ENCODE measurements at places on chromosomes 6 and 20.

DNA sequence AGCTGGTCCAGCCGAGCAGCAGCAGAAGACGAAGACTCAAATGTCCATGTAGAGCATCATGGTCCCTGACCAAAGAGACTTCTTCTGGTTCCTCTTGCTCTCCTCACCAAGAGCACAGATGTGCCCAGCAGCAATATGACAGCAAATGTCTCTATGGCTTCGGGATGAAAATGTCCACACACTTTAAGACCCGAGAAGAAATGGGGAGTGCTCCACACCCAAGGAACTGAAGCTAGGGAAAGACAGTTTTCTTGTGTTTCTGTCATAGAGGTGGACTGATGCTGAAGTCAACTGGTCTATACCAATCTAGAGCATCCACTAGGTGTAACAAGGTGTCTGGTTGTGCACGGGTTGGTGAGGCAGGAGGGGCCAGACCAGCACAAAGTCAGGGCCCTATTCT lies 4.5 kb upstream of the CPNE1 start:
- DNase-seq: no peak

- no peak for DNase-seq
These were observed 3.3 kb downstream of the NPEPL1 start for GRCh38 chr20:58695895-58696375.

GRCh38 chr20:58399926-58400325 lies 10.9 kb downstream of the VAPB start:
- no peak for DNase-seq

DNA sequence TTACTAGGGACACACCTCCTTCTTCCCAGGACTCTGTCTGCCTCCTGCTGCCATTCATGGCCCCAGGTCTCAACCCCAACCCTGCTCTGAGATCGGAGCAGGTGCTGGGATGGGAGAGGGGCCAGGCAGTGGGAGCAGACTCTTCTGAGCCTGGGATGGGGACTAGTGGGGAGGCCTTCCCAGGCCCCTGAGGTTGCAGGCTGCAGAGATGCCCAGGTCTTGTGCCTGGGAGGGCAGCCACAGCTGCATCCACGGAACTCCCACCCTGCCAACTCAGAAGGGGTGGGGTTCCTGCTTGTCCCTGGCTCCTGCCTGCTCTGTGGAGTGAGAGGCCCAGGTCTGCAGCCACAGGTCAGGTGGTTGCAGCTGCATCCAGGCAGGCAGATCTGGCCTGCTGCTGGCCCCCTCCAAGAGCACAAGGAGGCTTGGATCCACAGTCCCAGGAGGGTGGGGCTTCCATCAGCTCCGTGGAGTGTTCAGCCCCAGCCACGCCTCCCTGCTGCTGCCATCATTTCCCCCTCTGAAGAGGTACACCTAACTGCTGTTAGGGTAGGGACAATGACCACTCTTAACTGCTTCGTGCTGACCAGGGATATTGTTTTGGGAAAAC lies 2.9 kb upstream of the SLC22A1 start:
- DNase-seq: no peak

GRCh38 chr20:50583442-50584150 lies 73.4 kb downstream of the PTPN1 start:
- DNase-seq: no peak

- DNase-seq: no peak
These were observed 16.9 kb upstream of the THEMIS start for GRCh38 chr6:127917766-127918165.

- DNase-seq: no peak
These were observed 102.2 kb downstream of the UNC5CL start for GRCh38 chr6:40936818-40937251.

DNA sequence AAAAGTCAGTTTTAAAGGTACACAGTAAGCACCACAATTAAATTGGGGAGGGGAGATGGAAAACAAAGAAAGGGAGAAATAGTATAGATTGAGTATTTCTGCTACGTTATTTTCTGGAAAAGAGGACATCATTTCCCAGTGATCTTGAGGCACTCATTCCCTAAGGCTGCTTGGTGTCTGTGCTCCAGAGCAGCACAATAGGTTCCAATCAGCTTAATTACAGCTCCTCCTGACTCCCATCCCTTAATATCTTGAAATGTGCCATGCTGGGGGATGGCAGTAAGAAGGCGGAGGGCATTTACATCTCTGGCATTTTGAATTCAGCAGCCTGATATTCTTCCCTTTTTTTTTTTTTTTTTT lies 39.5 kb upstream of the BEND3 start:
- no peak for DNase-seq

GRCh38 chr6:113995634-113996033 lies 24.7 kb upstream of the HDAC2 start:
- no peak for DNase-seq

GRCh38 chr6:148251891-148252290 lies 90.7 kb upstream of the SASH1 start:
- no peak for DNase-seq

DNA sequence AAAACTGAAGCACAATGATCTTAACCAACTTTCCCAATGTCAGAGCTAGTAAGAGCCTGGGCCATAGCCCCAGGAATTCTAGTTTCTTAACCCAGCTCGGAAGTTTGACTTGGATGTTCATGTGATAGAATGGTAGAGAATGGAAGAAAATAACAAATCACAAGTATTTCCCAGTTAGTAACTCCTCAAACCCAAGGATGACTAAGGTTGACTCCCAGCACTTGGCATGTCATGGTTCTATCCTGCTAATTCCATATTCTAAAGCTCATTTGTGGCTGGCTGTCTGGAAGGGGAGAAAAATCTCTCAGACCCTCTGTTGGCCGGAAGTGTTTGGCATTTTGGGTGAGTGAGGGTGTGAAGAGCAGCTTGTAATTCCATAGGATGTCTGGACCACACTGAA lies 248.7 kb downstream of the RFPL4B start:
- no peak for DNase-seq

GRCh38 chr6:439641-440167 lies 48.2 kb downstream of the IRF4 start:
- DNase-seq: no peak

DNA sequence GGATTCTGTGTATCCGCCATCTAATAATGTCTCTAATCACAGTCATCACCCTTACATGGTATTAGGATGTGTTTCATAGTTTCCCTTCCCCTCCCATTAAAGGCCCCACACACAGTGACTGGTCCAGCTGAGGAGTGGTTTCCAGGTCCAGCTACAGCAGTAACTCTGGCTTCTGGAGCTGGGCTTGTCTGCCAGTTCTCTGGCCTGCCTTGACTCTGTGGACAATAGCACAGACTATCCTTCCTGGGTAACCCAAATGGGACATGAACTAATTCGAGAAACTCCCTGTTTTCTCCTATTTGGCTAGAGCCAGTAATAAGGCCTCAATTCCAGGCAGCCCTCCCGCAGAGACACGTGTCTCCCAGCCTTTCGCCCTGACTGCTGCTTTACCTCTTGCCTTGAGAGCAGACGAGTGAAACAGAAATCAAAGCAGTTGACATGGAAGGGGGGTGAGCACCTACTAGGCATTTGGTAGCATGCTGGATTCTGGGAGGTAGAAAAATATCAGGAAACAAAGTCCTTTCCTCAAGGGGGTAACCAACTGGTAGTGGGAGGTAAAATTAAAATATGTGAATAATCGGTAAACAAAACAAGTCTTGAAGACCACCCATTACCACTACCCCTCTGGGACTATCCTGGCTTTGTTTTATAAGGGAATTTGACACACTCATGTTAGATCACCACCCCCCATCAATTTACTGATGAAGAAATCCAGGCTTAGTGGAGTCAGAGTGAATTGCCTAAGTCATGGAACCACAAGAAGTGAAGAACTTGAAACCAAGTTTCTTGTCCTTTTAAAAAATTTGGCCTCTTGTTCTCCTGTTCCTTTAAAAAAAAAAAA lies 1.2 kb downstream of the TRAF3IP2 start:
- no peak for DNase-seq

GRCh38 chr20:44720997-44721784 lies 6.0 kb downstream of the CCN5 start:
- no peak for DNase-seq

DNA sequence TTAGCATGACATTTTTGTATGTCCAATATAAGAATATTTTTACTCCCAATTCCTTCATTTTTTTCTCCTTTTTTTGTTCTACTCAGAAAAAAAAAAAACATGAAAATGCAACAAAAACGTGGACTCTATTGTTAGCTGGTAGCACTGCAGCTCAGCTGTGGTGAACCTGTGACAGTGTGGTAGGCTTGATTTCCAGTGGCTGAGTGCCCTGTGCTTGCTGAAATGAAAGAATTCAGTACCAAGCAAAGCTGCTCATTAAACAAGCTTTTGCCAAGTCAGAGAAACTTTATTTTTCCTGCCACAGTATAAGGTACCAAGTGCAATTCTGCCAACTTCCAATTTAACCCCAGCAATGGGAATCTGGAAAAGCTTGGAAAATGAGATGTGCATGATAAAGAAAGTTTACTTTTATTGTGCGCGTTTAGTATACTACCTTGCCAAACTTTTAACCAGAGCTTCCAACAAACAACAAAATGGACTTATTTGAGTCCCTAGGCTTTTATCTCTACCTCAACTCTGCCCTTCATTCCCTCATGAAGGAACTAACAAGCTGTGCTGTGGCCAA lies 215.2 kb downstream of the SLC35F1 start:
- DNase-seq: no peak

DNA sequence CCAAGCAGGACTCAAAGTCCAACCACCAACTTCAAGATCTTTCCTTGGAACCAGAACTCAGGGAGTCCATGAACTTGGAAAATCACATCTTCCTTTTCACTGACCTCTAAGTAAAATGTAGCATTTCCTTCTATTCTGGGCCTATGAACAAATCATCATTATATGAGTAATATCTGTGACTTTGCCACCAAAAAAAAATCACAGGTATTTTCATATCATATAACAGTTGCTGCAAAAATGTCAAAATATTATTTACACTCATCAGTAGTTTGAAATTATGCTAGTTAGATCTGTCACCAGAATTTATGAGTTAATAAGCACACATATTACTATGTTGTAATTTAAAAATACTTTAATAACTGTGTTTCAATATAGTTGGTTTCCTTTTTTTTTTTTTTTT lies 27.3 kb upstream of the TLDC2 start:
- no peak for DNase-seq

GRCh38 chr6:29491574-29491973 lies 3.8 kb upstream of the MAS1L start:
- no peak for DNase-seq

GRCh38 chr6:47440719-47441118 lies 36.9 kb upstream of the CD2AP start:
- no peak for DNase-seq

DNA sequence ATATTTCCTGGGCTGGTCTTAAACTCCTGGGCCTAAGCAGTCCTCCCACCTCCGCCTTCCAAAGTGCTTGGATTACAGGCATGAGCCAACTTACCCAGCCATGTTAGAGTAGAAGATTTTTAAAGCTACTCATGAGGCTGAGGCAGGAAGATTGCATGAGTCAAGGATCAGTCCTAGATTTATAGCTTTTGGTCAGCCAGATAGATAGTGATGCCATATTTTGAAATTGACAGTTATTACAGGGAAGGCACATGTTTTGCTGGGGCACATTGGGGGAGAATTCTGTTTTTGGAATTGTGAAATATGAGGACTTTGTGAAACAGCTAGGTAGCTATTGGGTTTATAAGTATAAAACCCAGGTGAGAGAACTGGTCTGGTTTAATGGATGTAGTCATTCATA lies 40.9 kb downstream of the DOP1A start:
- no peak for DNase-seq

GRCh38 chr6:96197241-96197640 lies 181.5 kb downstream of the FUT9 start:
- DNase-seq: no peak

DNA sequence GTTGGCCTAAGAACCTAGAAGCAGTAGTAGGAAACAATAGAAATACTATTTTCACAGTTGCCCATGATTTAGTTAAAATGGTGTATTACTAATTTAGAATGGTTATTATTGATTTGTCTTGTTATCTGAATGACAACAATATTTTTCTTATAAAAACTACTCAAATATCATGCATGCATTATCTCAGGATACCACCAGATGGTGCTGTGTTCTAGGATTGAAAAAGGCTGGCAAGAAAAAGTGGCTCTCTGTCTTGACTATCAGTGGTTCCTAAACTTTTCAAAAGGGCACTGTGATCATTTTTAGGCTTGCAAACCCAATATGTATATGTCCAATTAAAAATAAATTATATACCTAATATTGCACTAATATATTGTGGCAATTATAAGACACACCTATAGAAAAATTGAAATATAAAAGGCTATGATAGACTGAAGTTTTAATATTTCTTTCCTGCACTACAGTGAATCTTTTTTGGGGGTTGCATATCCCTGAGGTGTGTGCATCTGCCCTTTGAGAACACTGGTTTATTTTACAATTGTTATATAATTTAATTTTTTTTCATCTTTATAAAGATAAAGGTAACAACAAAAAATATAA lies 131.7 kb upstream of the MLIP start:
- peak; percentile 24 for DNase-seq

- DNase-seq: no peak
These were observed 32.6 kb downstream of the CLIC5 start for GRCh38 chr6:45983062-45983461.

DNA sequence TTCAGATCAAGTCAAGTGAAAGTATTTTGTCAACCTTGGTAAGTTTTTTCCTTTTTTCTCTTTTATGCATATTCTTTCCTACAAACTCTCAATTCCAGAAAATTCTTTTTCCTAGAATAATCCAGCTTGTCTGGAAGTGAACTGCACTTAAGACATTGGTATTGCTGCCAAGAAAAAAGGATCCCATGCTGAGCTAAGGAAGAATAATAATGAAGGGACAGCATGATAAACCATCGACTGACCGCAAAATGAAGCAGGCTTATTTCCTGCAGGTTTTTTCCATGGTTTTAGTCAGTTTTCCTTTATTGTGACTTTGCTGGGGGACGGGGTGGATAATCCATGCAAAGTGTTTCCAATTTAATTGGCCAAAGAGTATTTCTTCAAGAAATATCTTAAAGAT lies 857.6 kb upstream of the SLC35B3 start:
- DNase-seq: no peak

- DNase-seq: no peak
These were observed 54.0 kb upstream of the REV3L start for GRCh38 chr6:111536910-111537527.

GRCh38 chr6:161869491-161869890 lies 595.6 kb upstream of the AGPAT4 start:
- DNase-seq: no peak

GRCh38 chr6:21454262-21454661 lies 139.3 kb upstream of the SOX4 start:
- DNase-seq: no peak

DNA sequence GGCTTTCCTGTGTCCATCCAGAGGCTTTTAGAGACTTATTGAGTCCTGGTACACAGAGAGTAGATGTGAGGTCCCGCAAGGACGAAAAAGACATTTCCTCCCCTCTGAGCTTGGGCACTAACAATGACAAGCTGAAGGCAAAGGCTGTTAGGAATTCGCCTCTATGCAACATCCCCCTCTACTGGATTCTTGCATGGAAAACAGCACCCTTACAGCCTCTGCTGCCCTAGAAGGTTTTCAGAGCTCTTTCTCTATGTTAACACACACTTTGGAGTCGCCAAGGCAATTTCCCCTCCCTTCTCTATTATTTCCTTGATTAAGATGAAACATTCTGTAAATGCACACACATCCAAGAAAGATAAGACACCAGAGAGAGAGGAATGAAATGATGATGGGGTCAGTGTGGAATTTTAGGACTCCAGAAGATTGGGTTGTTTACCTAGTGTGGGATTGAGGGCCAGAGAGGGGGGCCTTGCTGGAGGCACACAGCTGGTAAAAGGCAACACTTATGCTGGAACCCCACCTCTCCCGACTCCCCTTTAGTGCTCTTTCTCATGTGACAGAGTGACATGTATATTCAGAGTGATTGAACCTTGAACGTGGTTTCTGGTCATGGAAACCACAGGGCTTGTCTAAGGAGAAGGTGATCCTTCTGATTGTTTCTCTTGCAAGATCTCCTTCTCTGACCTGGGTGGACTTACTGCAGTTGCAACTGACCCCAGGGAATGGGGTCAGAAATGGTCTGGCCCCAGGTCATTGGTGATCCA lies 300.7 kb downstream of the CLIC5 start:
- DNase-seq: peak; percentile 44
